ENCODE measurements at places on chromosomes 5 and 9.

DNA sequence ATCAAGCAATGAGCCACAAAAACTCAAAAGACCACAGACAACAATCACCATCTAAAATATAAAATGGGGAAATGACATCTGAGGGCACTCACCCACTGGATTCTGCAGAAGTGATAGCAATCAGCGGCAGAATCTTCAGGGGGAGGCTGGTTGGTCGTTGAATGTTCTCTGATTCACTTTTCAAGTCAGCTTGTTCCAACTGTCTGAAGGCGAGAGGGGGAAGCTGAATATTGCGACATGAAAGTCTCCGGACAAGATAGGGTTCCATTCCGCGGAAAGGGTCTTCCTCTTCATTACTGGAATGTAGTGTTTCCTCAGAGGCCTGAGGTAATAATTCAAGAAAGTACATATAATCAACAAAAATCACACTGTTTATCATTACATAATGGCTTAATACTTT lies 94.9 kb upstream of the PDE4D start:
- no peak for DNase-seq

- DNase-seq = no peak
These were observed 39.4 kb downstream of the NAIF1 start for GRCh38 chr9:128027705-128028104.

- DNase-seq = no peak
These were observed 10.4 kb upstream of the DEPDC1B start for GRCh38 chr5:60710362-60710761.

DNA sequence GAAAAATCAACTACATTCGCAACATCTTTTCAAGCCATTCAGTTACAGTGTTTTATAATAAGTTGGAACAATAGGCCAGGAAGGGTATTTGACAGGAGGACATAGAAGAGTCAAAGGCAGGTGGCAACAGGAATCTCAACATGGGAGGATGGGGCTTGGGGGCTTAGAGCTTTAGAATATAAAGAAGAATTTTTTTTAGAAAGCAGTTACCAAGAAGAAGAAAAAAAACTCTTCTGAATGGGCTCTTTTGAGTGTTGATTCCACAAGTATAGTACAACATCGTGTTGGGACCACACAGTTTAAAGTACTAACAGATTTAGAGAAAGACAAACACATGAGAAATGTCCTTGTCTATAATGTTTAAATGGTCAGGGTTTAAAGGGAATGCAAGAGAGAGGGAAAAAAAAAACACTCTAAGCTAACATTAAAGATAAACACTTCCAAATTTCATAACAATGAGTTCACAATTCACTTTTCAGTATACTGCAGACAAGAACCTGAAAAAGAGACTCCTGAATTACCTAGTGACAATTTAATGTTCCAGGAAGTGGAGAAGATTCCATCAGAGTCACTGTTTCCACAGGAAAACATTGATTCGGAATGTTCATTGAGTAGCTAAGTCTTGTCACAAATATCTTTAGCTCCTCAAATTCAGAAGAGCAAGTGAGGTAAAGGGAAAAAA lies 282.3 kb downstream of the DEPDC1B start:
- DNase-seq = no peak

GRCh38 chr9:132078699-132079356 lies 839 bp downstream of the MED27 start:
- DNase-seq = no peak

GRCh38 chr5:60533789-60534188 lies 166.2 kb downstream of the DEPDC1B start:
- no peak for DNase-seq

GRCh38 chr5:53478411-53479044 lies 1.9 kb upstream of the FST start:
- peak; percentile 85 for DNase-seq

GRCh38 chr5:87785554-87786335 lies 373.0 kb upstream of the CCNH start:
- no peak for DNase-seq

- DNase-seq = no peak
These were observed 130.8 kb upstream of the IRX4 start for GRCh38 chr5:2013301-2014057.

DNA sequence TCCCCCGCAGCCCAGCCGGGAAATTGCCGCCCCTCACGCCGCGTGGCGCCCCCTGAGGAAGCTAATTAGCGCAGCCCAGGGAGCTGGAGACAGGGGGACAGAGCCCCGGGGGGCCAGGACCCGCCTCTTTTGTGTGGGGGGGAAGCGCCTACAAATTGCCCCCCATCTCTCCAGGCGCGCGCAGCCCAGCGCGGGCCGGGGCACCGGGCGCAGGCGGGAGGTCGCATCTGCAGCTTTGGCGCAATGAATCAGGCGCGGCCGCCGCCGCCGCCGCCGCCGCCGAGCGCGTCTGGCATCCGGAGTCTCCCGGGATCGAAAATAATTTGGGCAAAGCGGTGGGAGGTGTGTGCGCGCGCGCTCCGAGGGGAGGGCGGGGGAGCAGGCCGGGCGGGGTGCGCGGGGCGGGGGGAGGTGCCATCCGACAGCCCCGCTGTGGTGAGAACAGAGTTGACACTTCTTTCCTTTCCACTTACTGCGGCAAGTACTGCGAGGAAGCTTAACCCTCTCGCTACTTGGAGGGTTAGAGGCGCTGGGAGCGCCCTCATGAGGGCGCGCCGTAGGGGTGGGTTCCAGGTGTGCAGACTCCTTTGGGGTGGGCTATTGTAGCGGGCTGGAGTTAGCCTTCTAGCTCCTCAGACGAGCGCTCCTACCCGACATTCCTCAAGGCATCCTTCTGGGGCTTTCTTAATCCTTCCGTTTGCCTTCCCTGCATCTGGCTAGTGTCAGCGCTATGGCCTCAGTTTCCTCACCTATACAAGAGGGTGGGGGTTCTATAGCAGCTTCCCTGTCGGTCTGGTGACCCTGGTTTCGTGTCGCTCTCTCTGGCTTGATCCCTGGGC lies 63.1 kb downstream of the CXXC5 start:
- peak; percentile 15 for DNase-seq

GRCh38 chr5:6365142-6365976 lies 13.0 kb downstream of the MED10 start:
- no peak for DNase-seq

GRCh38 chr9:134251296-134252069 lies 74.8 kb upstream of the RXRA start:
- DNase-seq = no peak

GRCh38 chr9:36980148-36980974 lies 53.7 kb downstream of the PAX5 start:
- no peak for DNase-seq

- DNase-seq = peak; percentile 20
These were observed 918.3 kb downstream of the NR2F1-AS1 start for GRCh38 chr5:92662741-92663140.

- no peak for DNase-seq
These were observed 53.4 kb upstream of the STXBP1 start for GRCh38 chr9:127558581-127559246.

GRCh38 chr5:77175231-77175630 lies 35.2 kb upstream of the PDE8B start:
- DNase-seq = no peak

GRCh38 chr9:72597181-72597517 lies 75.7 kb downstream of the TMC1 start:
- DNase-seq = no peak

GRCh38 chr5:134975843-134976242 lies 8.1 kb downstream of the CATSPER3 start:
- no peak for DNase-seq

GRCh38 chr9:109372246-109372645 lies 51.4 kb upstream of the EPB41L4B start:
- no peak for DNase-seq

DNA sequence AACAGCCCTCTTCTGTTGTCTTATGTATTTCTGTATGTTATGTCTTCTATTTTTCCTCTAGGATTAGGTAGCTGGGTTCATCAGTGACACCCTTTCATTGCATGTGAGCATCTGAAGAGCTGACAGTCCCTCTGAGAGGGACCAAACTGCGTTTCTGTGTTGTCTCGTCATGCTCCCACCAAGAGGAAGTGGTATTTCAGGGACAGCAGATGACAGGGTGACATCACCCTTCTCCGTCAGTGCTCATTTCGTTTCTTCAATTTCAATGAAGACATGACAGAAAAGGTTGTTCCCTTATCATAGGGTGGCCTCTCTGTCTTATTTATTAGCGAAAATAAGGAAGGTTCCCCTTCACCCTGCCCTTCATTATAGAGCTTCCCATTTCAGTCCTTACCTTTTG lies 225.9 kb upstream of the NR4A3 start:
- DNase-seq = no peak

DNA sequence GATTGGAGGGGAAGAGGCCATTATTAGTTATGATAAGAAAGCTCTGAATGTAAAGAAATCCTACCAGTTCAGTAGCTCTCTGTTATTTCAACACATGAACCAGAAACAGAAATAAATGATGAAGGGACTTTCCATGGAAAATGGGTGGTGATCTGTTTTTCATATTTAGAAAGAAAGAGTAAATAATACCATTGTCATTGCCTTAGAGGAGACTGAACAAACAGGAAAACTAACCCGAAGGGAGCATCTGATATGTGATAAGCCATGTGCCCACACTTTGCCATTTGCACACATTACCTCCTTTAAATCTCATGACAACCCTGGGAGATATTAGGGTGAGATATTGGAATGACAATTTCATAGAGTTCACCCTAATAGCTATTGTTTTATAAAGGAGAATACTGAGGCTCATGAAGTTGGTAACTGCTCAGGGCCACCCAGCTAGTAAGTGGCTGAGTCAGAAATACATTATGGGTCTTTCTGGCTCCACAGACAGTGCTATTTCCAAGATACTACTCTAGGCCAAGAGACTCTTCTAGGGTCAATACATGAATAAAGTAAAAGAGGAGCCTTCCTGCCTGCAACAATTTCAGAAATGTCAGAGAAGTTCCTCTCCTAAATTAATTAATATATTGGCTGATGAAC lies 111.0 kb upstream of the SLIT3 start:
- DNase-seq = no peak

- DNase-seq = no peak
These were observed 97.8 kb downstream of the ADAMTS12 start for GRCh38 chr5:33793836-33794549.

- DNase-seq = no peak
These were observed 166.4 kb downstream of the KDM4C start for GRCh38 chr9:6924149-6924548.

- no peak for DNase-seq
These were observed 318.5 kb downstream of the CDK5RAP2 start for GRCh38 chr9:120261419-120261818.

DNA sequence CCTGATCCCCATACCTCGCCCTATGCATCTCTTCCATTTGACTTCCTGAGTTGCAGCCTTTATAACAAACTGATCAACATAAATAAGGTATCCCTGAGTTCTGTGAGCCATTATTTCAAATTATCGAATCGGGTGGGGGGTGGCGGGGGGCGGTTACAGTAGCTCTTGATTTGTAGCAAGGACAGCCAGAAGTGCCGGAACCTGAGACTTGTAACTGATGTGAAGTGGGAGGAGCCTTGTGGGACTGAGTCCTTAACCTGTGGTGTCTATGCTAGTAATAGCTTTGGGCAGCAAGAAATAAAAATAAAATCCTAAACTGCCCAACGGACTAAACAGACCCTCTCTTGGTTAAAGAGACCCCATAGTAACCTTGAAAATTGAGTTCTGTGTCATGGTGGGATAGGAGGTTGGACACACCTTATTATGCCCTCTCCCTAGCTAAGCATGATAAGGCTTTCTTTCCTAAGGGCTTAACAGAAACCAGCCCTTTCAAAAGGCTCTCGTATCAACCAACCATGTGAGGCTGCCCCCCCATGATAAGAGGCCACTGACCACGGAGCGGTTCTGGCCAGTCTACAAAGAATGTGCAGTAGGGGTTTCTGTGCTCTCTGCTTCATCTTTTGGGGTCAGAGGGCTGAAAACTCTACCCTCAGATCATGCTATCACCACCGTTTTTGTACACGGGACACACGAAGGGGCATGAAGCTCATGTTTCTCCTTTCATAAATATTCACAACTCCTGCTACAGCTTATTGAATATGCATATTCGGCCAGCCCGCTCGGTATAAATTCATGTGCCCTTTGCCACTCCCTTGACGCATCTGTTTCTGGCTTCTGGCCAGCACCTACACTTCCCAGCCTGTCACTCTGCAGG lies 39.5 kb upstream of the IQGAP2 start:
- DNase-seq = no peak

- no peak for DNase-seq
These were observed 97.4 kb downstream of the DAP start for GRCh38 chr5:10663489-10664179.

DNA sequence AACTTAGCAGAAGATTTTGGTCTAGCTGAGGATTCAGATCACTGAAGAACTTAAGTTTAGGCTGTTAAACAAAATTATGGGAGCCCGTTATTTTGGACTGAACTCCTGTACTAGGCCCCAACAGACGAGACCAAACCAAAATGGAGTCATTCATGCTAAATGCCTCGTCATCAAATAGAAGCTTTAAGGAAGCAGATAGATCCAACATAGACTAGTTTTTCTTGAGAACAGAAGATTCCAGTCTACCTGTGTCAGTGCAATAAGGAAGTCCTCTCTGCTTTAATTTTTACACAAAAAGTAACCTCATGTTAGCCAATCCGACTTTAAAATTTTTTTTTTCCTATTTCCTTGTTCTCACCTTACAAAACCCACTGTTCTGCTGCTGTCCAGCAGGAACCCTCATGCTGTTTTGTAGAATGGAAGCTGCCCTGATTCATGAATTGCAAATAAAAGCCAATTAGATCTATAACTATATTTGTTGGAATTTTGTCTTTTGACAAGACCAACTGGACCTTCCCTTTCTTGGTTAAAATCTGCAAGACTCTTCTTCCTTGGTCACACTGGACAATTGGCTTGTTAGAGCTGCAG lies 29.0 kb upstream of the GOLM1 start:
- DNase-seq = no peak

DNA sequence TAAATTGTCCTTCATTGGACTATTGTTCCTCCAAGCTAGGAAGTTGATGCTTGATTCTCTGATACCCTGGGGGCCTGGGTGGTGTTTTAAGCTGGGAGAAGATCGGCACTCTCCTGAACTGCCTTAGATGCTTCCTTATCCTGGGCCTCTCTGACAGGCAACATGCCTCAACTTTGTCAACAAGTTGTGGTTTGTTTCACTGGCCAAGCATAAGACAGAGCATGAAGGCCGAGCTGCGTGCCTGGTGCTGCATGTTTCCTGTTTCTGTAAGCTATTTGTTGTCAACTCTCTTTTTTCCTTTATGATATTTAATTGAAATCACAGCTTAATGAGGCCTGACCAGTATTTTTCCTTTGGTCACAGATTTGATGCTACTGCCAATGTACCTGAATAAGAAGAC lies 187.6 kb upstream of the TNC start:
- no peak for DNase-seq

DNA sequence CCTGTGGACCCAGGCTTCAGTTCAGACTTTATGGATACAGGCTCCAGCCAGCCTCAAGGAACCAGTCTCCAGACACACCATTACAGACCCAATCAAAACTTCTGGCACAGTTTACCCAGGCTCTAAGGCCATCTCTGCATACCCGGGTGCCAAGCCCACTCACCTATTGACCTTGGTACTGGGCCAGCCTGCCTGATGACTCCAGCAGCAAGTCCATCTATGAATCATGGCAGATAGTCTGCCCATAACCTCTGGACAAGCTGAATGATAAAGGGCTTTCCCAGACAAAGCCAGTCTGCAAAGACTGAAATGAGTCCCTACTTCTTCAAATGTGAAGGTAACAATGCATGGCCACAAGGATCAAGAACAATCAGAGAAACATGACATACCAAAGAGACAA lies 1327.1 kb upstream of the C9orf72 start:
- DNase-seq = no peak
